NCI-H187 (cell line): ENCODE measurements at places on chromosomes 5 and 9.

DNA sequence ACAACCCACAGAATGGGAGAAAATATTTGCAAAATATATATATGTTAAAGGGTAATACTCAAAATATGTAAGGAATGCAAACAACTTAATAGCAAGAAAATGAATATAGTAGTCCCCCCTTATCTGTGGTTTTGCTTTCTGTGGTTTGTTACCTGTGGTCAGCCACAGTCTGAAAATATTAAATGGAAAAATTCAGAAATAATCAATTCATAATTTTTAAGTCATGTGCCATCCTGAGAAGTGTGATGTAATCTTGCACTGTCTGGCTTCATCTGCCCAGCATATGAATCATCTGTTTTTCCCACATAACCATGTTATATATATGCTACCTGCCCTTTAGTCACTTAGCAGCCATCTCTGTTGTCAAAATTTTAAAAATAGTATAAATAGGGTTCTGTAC lies 11.7 kb downstream of the CER1 start:
- no peak for DNase-seq

GRCh38 chr5:143560378-143560777 lies 156.9 kb upstream of the NR3C1 start:
- no peak for DNase-seq

- no peak for DNase-seq
These were observed 85.3 kb upstream of the PIK3R1 start for GRCh38 chr5:68130253-68130652.

- no peak for DNase-seq
These were observed 119.2 kb downstream of the SMARCA2 start for GRCh38 chr9:2134391-2134790.

DNA sequence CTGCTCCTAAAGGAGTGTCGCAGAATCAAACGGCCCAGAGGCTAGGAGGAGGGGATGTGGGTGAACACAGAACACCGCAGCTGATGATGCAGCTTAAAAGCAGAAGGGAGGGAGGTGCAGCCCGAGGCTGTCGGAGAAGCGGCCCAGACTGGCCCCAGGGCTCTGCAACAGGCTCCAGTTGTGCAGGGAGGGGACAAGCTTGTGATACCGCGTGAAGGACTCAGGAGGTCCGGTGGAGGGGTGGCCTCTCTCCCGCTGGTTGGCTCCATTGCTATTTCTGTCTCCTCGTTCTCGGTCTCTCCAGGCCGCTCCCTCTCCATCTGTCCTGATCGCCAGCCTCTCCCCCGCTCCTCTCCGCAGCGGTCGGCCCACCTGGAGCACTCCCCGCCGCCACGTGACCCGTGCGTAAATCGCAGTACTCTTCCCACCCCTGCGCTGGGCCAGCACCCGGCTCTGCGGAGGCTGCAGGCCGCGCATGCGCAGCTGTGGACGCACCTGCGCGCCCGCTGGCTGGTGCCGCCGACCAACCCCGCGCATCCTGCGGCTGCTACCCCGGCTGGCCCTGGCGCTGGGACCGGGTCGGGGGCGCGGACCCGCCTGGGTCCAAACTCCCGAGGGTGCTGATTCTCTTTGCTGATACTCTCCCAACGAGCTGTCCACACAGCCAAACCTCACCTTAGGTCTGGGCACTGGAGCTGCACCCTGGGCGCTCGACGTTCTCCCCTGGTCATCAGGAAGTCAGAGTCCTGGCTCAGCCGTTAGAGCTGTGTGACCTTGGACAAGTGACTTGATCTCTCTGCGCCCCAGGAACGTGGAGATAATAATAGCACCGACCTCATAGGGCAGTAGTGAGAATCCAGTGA lies 3.7 kb upstream of the STXBP1 start:
- DNase-seq: peak; percentile 80

DNA sequence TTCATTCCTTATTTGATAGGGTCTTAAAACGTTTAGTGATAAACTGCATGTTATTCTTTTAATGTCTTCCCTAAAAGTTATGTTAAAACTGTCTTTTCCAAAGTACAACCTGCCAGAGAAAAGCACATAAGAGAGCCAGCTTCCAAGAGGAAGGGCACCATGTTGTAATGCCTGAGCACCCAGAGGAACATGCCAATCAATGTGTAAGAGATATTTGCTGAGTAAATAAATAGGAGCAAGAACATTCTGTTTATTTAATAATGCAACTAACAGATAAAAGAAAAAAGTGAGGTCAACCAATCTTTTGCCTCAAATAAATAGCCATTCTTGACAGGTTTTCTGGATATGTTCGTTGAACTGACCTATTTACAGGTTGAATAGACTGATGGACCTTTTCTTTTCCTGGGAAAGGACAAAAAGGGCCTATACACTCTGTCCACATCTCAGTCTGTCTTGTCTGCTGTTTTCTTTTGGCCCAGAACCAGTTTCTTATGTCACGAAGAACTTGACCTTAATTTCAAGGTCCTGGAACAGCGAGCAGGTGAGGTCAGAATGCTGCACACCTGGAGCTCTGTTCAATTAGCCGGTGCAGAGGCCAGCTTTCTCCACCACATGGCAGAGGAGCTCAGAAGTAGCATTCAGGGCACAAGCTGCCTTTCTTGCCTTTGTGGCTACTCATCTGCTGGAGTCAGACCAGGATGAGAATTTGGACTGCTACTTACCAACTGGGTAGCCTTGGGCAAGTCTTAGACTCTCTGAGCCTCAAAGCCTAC lies 77.7 kb downstream of the PLCXD3 start:
- DNase-seq: no peak

DNA sequence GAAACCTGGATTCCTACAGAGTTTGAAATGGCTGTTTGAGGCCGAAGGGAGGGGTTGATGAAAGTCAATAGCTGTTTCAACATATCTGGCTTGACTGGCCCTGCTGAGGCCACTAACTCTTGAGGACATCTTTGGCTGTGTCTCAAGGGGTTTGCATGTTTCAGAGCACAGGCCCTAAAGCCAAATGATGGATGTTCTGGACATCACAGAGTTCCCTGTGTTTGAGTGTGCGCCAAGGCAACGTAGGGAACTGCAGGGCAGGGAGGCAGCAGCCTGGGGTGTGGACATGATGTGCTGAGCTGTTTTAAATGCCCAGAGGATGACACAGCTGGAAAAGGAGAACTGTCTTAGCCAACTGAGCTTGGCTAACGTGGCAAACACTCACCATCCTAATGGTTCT lies 89.6 kb downstream of the RAPGEF1 start:
- no peak for DNase-seq

DNA sequence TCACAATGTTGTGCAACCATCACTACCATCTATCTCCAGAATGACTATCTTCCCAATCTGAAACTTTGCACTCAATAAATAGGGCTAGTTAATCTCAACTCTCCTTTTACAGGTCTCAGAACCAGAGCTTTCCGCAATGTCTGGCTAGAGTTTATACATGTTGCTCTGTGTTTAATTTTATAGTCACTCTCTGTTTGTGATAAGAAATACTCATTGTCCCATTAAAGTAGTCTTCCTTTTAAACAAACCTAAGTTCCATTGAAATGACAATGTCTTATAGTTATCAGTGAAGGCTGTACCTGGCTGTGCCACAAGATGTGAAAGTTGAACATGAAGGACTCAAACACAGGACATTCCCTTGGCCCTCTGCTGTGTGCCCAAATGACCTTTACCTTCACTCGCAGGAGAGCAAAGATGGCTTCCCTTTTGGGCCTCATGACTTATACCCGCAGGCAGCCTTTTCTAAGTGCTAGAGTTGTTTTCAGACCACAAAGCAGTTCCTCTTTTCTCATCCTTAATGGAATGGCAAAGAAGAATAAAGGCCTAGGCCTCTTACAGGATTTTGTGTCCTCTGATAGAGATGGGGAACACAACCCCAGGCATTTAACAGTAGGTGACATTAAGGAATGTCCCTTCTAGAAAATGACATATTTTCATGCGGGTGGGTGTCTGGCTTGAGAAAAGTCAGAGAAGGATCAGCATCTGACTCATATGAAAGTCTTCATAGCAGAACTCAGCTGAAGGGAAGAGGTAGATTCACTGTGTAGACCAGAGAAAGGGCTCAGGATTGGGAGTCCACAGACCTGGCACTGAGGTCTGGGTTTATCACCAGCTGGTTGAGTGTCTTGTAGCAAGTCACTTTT lies 69.6 kb upstream of the ATP10B start:
- no peak for DNase-seq

- no peak for DNase-seq
These were observed 77.0 kb upstream of the DPYSL3 start for GRCh38 chr5:147586832-147587231.

- DNase-seq: no peak
These were observed 245.7 kb upstream of the ELAVL2 start for GRCh38 chr9:24071716-24072115.

- DNase-seq: no peak
These were observed 97.7 kb downstream of the IQGAP2 start for GRCh38 chr5:76500633-76501393.

DNA sequence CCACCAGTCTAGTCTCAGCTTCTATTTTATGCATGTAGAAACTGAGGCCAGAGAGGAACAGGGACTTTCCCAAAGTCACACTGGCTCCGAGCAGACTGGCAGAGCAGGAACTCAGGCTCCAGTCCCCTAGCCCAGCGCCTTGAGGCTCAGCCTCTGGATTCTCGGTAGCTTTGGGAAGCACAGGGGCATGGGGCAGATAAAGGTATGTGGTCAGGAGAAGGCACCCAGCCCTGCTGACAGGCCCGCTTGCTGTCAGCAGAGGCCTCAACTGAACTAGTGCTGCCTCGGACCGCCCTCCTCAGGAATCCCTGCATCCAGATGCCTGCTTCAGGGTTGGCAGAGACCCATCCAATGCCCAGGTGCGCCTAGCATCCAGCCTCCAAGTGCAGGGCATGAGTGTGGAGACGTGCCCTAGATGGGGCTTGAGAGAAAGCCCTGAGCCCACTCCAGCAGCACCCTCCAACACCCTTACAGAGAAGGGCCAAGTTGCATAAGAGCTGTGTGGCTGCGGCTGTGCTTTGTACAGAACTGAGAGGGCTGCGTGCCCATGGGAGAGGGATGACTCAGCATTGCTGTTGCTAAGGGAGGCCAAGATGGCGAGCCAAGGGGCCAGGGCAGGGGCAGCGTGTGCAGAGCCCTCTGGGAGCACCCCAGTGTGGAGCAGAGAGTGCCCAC lies 168.6 kb downstream of the MACROH2A1 start:
- DNase-seq: no peak

DNA sequence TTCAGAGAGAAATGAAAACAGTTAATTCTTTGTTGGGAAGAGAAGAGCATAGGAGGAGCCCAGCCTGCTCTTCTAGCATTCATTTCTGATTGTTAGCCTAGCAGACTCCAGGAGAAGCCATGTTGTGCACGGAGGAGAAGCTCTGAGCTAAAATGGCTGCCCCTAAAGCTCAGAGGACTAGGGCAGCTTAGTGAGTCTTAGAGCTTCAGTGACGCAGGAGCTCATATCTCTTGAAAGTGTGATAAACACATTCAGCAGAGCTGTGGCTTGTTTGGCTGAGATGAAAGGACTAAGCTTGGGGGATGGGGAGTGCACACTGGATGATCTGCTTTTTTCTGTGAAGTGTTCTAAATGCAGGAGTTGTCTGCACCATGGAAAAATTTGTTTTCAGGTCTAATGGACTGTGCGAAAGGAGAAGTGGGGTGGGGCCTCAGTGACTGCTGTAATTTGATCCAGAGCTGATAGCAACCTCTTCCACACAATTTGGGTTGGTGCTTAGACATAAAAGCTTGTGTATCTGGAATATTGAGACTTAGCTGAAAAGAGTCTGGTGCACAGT lies 58.5 kb downstream of the ZNF462 start:
- DNase-seq: peak; percentile 77

DNA sequence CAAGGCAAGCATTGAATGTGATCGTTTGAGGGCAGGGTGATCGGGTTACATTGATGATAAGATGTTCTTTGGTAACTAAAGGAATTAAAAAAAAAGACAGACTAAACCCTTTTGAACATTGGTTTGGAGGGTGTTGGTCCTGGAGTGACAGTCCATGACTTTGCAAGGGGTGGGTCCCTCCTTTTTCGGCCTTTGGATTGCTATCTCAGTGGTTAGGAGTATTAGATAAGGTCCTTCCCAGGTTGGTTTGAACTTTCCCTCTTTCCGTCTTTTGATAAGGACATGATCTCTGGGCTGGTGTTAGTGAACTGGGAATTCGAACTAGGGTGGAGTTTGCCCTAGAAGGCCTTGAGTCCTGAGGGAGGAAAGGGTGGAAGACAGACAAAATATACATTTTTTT lies 5.4 kb upstream of the ABO start:
- DNase-seq: no peak

- no peak for DNase-seq
These were observed 32.8 kb downstream of the FNIP1 start for GRCh38 chr5:131763968-131764367.

- no peak for DNase-seq
These were observed 295.4 kb upstream of the HAPLN1 start for GRCh38 chr5:84016085-84016484.

GRCh38 chr5:151085517-151086041 lies 4.7 kb upstream of the TNIP1 start:
- no peak for DNase-seq

DNA sequence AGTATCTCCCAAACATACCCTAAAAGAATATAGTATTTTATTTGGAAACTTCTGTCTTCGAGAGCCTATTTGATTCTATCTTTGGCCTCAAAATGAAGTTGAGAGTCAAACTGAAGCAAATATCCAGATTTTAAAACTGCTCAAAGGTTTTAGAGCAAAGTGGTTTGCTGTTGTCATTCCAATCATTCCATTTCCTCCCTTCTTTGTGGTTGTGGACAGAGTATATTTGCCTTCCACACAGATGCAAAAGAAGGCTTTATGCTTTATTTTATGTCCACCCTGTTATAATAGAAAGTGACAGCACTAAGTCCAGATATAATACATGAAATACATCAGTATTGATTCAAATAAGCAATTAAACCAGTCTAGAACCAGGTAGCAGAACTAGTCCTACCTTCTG lies 12.4 kb downstream of the GZMK start:
- no peak for DNase-seq

DNA sequence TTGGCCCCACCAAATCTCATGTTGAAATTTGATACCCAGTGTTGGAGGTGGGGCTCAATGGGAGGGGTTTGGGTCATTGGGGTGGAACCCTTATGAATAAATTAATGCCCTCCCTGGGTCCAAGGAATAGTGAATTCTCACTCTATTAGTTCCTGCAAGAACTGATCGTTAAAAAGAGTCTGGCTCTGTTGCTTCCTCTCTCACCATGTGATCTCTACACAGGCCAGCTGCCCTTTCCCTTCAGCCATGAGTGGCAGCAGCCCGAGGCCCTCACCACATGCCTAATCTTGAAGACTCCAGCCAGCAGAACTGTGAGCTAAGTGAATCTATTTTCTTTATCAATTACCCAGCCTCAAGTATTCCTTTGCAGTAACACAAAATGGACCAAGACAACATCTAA lies 106.0 kb downstream of the CAAP1 start:
- no peak for DNase-seq
